Retina (tissue), 1 donor: ENCODE measurements at places on chromosomes 7 and 10.

GRCh38 chr7:20779041-20779440 is 7.6 kb downstream of the SP8 start:
- DNase-seq = peak; percentile 63

DNA sequence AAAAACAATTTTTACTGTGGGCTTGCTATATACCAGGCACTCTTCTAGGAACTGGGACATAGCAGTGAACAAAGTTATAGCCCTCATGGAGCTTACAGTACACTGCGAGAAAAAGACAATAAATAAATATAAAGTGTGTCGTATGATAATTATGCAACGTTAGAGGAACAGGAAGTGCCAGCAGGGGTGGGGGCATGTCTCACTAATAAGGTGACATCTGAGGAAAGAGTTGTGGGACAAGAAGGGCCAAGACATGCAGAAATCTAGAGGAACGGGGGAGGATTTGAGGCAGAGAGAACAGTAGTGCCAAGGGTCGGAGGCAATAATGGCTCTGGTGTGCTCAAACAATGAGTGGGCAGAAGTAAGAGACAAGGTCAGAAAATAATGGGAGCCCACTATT is 52.8 kb downstream of the LMBR1 start:
- no peak for DNase-seq

DNA sequence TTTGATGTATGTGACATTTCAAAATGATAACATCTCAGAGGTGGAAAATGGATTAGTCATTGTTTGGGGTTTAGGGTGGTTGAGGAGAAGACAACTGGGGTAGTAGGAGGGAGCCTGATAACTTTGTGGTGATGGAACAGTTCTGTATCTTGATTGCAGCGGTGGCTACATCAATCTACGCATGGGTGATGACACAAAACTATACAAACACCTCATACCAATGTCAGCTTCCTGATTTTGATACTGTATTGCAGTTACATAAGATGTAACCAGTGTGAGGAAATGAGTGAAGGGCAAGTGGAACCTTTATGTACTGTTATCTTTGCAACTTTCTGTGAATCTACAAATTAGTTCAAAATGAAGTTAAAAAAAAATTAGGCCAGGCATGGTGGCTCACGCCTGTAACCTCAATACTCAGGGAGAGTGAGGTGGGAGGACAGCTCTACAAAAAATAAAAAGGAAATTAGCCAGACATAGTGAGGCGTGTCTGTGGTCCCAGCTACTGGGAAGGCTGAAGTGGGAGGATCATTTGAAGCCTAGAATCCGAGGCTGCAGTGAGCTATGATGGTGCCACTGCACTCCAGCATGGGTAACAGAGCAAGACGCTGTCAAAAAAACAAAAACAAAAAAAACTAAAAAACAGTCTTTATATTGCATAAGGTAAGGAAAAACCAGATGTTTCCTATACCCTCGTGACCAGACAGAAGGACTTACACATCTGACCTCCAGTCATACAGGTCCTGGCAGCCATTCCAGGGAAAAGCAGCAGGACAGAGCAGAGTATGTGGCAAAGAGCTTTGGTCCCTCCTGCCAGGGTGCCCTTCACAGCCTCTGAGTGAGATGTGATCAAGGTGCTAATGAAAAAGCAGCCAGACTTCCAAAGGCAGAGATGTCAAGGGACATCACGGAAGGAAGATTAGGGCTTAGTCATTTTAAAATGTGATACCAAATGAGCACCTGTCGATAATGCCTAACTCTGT is 50.8 kb downstream of the CYTH3 start:
- no peak for DNase-seq

- DNase-seq = no peak
Observed at GRCh38 chr7:36735172-36735571, 10.9 kb upstream of the AOAH start.

- no peak for DNase-seq
Observed at GRCh38 chr10:126528315-126528835, 140.1 kb upstream of the ADAM12 start.

GRCh38 chr10:89503652-89504370 is 31.6 kb downstream of the SLC16A12 start:
- DNase-seq = no peak

GRCh38 chr10:86655596-86655995 is 1.2 kb downstream of the OPN4 start:
- DNase-seq = no peak

- DNase-seq = no peak
Observed at GRCh38 chr7:117673839-117674238, 194.0 kb downstream of the CFTR start.

GRCh38 chr10:50600286-50600685 is 23.5 kb downstream of the SGMS1 start:
- no peak for DNase-seq

DNA sequence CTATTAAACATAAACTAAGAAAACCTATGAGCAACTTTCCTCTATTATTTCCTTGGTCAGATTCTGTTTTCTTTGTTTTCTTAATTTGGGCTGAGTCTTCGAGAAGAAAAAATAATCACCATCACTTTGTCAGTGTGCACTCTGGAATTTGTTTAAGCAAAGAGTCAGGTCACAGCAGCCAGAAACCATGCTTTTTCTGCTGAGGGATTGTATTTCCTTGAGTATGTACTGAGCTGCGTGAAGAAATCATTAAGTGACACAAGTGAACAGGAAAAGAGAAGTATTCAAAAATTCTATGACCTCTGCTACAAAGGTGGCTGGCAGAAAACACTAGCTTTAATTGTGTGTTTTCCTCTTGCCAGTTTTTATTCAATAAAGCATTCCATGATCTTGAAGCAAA is 249.6 kb downstream of the VTI1A start:
- no peak for DNase-seq

DNA sequence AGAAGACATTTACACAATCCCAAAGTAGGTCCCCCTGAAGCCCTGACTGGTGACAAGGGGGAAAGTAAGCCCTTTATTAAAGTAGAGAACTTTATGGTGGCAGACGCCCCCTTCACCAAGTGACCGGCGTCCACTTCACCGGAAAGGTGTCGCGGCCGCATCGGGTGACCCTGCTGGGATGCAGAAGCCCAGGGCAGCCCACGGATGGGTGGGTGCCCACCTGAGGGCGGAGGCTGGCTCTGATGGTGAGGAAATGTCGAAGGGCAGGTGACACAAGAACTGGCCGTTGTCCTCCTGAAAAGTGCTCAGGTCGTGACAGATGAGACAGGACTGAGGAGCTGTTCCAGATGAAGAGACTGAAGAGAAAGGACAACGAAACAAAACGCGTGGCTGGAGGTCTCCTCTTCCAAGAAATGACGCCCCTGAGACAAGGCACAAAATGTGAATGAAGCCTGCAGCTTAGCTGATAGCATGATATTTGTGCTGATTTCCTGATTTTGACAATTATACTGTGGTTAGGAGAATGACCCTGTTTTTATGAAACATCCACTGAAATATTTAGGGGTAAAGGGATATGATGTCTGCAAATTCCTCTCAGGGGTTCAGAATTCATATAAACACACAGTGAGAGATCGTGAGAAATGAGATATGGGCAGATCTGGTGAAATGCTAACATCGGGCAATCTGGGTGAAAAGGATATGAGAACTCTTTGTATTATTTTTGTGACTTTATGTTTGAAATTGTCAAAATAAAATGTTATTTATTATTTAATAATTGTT is 123.9 kb downstream of the PRKAG2 start:
- no peak for DNase-seq

DNA sequence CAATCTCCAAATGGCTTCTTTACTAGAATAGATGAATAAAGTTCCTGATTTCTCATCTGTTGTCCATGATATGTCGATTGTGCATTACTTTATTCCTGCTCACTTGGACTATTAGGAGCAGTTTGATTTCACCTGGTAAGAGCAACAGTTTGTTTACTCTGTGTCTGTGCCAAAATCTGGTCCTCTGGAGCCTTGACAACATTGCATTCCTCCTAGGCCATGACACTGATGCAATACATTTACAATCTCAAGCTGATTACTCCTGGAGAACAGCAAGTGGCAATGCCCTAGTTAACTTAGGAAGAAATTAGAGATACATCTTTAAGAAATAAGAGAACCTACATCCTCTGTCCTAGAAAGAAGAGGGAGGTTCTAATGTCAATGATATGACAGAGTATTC is 71.8 kb downstream of the SGCE start:
- DNase-seq = no peak

DNA sequence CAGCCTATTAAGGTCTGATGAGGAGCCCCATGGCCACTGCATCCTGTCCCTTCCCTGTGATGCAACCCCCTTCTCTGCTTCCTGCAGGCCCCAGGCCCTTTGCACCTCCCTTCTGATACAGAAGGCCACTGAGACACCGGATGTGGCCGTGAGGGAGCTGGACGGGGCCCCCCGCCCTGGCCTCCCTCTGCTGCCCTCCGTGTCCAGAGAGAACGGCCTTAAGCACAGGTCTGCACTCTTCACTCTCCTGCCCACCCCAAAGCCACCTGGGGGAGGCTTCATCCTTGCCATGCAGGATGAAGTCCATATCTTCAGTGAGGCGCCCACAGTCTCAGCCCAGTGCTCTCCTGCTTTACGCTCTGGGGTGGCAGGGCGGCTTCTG is 86.9 kb upstream of the GNA12 start:
- no peak for DNase-seq

DNA sequence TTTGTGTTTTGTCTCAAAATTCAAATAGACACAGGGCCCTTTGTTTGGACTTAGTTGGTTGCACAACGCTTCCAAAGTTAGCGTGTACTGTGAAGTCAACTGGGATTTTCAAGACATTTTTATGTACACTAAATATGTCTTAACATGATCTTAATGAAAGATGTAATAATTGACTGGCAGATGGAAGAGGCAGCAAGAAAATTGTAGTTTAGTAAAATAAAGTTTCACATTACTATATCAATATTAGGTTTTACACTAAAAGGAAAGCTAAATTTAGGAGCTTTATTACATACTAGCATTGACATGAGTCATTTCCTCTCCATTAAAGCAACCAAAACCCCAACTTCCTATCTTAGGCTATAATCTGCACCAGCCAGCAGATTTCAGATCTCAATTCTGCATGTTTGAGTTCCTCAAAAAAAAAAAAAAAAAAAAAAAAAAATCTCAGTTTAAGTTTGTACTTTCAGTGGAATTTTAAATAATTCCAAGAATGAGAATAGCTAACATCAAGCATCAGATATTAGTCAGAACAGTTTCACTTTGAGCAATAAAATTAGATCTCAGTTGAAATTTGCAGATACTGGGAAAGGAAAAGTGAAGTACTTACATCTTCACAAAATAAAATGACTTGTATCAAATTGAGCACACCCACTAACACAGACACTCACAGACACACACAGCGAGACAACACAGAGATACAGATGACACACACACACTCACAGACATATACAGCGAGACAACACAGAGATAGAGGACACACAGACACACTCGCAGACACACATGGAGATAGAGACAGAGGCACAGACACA is 346.6 kb upstream of the KLF6 start:
- no peak for DNase-seq

- no peak for DNase-seq
Observed at GRCh38 chr7:153088601-153089000, 329.0 kb downstream of the ACTR3B start.

DNA sequence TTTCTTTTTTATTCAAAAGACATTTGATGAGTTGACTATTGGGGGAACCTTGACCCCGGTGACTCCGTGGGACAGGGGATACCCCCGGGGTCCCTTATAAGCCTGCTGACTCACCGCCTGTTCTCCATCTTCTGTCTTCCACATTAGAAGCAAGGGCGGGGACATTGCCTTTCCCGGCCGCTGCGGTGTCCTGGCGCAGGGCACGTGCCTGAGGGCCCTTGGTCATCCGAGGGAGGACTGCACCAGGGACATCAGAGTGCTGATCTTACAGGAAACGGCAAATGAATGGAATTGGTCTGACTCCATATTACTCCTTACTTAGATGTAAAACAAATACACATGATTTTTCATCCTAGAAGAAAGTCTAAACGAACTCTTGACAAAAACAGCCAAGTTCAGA is 170.1 kb downstream of the CUX1 start:
- no peak for DNase-seq

GRCh38 chr7:25805027-25805687 is 346.8 kb upstream of the NFE2L3 start:
- DNase-seq = no peak

GRCh38 chr10:135601-136464 is 578 bp downstream of the ZMYND11 start:
- peak; percentile 83 for DNase-seq

DNA sequence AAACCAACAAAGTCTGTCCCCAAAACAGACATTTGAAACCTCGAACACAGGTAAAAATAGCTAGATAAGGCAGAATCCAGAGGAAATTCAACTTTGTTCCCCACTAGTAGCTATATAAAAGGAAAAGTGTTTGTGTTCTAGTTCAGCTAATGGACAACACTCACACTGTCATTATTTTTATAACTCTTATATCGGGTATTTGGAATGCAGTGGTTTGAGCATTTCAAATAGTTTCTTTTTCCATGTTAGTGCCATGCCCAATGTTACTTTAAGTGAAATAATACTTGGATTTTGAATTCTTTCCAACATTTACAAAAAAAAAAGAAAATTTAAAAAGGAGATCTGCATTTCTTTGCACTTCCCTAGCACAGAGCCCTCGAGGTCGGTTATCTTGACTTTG is 213.6 kb downstream of the DOCK4 start:
- DNase-seq = no peak

- DNase-seq = no peak
Observed at GRCh38 chr7:44348300-44348699, 22.9 kb upstream of the CAMK2B start.

- no peak for DNase-seq
Observed at GRCh38 chr10:44023517-44023916, 361.4 kb downstream of the CXCL12 start.

DNA sequence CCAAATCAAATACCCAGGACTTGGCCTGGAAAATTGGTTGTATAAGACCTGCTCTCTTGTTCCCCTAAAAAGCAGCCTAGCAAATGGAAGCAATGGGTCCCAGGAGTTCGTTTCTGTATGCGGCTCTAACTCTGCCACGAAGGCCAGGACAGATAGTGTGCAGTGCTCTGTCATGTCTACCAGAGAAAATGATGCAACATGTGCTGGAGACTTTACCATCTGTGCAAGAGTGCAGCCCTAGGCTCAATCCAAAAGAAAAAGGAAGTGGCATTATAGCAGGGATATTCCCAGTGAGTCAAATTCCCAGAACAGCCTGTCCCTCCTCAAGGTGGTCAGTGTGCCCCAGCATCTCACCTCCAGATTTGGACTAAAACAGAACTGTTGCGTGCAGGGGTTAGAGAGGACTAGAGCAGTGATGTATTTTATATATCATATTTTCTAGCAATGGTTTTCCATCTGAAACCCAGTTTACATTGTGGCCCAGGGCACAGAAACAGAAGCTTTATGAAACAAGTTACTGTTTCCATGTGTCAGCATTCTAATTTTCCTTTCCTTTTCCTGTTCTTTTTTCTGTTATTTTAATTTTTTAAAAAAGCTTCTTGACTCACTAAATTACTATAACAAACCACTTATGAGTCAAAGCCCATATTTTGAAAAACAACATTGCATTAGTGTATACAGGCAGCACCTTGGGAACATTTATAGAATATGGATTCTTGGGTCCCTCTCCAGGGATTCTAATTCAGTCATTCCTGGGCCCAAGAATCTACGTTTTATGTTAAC is 311.2 kb downstream of the RNLS start:
- no peak for DNase-seq
